ENCODE measurements at places on chromosomes 1 and 21.

- no peak for DNase-seq
Observed at GRCh38 chr1:227869279-227869842, 53.9 kb downstream of the PRSS38 start.

DNA sequence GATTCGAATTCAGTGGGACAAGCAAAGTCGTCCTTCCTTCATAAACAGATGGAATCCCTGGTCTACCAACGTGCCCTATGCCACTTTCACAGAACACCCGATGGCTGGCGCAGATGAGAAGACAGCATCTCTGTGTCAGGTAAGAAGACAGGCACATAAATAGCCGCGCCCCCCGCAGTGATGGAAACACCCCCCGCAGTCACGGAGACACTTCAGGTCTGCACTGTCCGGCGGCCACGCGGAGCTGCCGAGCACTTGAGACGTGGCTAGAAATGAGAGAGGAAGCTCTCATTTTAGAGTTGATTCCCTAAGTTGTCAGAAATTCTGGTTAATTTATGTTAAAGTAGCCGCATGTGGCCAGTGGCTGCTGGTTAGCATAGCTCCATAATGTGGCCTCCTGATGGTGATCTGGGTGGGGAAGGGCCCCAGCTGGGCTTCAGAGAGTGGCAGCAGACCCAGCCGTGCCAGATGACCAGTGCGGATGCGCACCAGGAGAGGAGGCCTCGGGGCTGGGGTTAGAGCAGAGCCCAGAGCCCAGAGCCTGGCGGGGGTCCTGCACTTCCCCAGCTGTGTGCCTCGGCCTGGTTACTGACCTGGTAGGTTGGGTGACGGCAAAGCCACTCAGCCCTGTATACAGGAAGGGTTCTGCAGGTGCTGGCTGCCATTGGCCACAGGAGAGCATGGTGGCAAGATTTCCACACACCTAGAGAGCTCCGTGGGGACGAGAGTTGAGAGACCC is 2.9 kb downstream of the TPRG1L start:
- DNase-seq = peak; percentile 84

DNA sequence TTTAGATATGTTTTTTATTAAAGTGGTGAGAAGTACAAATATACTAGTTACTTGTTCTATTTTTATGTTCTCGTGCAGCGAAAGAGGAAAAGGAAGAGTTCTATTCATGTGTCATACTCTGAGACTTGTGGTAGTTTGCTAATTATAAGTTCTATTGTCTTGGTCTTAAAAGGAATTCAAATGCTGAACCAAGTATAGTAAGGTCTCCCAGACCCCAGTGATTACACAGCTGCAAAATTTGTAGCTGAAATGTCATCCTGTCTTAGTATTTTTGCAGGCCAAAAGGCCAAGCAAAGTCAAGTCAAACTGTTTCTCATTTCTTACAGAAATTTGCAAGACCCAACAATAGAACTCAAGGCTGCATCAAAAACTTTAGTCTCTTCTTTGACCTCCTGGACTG is 268.7 kb downstream of the CHRM3 start:
- DNase-seq = no peak

DNA sequence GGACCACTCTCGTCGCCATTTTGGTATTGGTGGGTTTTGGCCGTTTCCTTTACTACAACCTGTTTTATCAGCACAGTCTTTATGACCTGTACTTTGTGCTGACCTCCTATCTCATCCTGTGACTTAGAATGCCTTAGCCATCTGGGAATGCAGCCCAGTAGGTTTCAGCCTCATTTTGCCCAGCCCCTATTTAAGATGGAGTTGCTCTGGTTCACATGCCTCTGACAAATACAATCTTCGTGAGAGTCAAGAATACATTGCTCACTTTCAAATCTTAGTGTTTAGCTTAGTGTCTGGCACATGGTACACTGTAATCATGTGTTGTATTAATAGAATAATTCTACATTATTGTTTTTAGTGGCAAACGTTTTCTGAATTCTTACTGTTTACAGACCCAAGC is 88.9 kb downstream of the BACH1 start:
- DNase-seq = no peak

GRCh38 chr1:99250728-99251127 is 13.6 kb upstream of the PLPPR4 start:
- DNase-seq = no peak

DNA sequence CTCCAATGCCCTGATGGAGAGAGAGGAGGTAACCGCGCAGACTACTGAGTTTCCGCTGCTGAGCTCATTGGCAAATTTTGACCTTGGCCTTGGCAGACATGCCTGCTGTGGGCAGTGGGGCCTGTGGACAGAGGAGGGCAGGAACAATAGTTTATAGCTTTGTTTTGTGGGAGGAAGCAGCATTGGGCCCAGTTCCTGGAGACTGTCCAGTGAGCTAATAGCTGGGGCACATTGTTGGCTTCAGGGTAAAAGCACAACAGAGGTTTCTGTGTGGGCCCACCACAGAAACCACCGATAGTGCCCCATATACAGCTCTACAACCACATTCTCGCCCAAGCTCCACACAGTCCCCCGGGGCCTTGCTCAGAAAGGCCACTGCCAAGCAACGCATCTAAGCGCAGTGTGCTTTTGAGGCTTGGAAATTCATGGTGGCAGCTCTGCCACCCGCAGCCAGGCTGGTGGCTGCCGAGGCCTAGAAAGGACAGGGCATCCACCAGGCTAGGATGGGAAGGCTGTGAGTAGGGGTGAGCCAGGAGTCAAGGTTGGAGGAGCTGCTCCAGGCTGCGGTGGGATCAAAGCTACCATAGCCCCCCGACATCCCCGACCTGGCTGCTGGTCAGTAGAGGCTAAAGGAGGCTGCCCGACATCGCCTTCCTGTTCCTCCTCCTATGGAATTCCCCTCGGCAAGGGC is 43.2 kb downstream of the NEK2 start:
- peak; percentile 75 for DNase-seq

DNA sequence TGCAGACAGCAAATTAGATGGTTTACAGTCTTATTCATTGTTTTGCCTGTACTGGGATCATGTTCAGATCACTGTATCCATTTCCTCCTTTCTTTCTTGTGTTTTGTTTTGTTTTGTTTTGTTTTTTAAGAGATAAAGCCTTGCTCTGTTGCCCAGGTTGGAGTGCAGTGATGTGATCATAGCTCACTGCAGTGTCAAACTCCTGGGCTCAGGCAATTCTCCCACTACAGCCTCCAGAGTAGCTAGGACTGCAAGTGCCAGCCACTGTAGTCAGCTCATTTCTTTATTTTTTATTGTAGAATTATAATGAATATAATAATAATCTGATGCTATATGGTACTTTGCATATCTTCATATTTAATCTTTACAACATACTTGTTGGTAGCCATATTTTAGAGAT is 403.7 kb upstream of the B3GALT2 start:
- no peak for DNase-seq

- DNase-seq = no peak
Observed at GRCh38 chr1:99474350-99474893, 171.5 kb upstream of the PALMD start.

- no peak for DNase-seq
Observed at GRCh38 chr1:91850708-91851107, 35.2 kb downstream of the TGFBR3 start.

GRCh38 chr1:182589520-182589919 is 464 bp upstream of the RNASEL start:
- DNase-seq = no peak

DNA sequence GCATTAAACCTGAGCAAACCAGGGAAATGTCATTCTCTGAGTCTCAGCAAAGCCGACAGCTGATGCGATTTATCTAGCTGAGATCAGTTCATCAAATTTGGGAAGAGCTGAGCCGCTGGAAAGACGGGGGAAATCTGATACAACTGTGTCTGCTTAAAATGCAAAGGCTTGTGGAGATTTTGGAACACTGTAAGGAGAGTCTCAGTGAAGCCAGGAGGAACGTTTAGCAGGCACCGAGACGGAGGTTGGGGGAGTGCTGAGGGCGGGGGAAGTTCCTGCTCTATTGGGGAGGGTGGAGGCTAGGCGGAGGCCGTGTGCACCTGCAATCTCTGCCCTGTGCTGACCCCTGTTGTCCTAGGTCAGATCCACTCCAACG is 143.2 kb upstream of the CSF3R start:
- peak; percentile 40 for DNase-seq

DNA sequence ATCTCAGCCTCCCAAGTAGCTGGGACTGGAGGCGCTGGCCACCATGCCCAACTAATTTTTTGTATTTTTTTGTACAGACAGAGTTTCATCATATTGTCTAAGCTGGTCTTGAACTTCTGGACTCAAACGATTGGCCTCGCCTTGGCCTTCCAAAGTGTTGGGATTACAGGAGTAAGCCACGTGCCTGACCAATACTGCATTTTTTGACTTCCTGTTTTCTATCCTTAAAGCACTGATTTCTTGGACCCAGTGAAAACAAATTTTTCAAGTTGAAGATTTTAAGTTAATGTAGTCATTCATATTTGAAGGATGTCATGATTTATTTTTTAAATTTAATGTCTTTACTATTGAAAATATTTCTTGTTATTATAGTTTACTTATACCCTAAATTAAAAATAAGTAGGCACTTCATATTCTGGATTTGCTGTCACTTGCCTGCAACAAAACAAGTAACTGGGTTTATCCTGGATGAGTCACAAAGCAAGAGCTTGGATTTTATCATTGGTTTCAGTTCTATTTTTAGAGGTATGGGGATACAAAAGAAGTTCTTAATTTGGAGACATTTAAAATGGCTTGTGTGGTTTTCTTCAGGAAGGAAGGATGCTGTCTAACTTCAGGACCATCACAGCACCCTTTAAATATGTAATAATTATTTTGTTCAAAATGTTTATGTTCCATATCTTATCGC is 2.2 kb upstream of the VPS45 start:
- no peak for DNase-seq
